AG10803 (cell line): ENCODE measurements at places on chromosomes 5 and 9.

DNA sequence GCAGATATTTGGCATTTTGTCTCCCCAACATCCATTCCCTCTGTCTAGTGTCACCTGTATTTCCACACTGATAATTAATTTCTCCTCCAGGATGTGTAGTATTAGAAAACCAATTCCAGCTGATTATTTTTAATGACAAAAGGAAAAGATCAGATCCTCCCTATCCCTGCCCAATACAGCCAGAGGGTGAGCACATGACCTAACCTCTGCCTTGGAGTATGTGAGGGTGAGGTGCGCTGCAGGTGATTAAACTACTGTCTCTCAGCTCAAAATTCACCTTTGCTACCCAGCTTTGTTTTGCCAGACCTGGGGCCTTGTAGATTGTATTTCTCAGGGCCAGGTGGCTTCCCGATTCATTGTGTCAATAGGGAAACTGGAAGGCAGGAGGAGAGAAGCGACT lies 402.1 kb downstream of the PRELID2 start:
- DNase-seq = no peak

GRCh38 chr9:16180546-16180945 lies 627.7 kb downstream of the CCDC171 start:
- DNase-seq = peak; percentile 71

- DNase-seq = peak; percentile 93
Observed at GRCh38 chr5:37615184-37615583, 224.7 kb downstream of the GDNF start.

DNA sequence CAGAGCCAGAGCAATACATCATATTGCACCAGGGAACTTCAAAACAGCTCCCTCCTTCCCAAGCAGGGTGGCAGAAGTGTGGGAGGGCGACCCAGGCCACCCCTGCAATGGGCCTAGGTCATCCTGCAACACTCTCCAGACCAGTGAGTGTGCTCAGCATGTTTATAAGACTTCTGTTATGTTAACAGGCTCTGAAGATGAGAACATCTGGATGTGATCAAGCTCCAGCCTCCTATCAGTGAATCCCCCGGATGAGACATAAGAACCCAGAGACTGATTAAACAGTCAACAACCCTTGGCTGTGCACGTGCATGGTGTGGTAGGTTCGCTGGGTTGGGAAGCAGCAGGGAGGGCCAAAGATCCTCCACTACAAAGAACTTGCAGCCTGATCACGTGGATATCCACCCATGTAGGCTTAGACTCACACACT lies 63.3 kb downstream of the ABCA1 start:
- peak; percentile 77 for DNase-seq

- DNase-seq = peak; percentile 54
Observed at GRCh38 chr5:173645437-173645807, 29.0 kb upstream of the BOD1 start.

DNA sequence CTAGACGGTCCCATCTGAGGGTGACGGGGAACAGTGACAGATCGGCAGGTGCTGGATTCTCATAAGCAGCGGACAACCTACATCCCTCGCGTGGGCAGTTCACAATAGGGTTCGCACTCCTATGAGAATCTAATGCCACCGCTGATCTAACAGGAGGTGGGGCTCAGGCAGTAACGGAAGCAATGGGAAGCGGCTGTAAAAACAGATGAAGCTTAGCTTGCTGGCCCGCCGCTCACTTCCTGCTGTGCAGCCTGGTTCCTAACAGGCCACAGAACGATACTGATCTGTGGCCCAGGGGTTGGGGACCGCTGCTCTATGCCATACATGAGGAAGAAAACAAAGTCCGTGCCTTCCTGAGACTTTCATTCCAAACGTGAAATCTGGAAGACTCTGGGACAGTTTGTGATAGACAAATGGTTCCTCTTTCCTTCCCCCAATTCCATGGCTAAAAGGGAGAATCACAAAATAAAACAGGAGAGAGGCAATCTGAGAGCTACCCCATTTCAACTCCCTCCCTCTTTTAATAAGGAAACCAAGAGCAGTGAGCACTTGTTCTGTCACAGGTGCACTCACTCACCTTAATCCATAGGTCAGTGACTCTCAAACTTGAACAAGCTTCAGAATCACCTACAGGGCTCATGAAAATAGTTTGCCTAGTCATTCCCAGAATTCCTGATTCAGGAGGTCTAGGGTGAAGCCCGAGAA lies 12.1 kb downstream of the PDCL start:
- no peak for DNase-seq

DNA sequence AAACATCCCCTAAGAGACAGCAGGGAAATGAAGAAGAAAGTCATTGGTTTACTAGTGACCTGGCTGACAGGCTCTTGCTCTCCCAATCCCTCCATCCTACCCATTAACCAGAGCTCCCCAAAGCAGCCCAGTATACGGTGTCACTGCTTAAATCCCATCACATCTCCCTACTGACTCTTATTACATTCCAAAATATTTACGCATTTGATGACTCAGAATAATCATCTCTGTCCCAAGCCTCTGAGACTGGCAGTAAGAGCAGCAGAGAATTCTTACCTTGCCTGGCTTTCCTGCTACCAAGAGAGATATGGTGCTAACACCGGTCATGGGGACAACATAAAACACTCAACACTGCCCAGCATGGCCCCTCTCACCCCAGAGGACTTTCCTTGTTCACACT lies 20.2 kb upstream of the WHRN start:
- peak; percentile 71 for DNase-seq

DNA sequence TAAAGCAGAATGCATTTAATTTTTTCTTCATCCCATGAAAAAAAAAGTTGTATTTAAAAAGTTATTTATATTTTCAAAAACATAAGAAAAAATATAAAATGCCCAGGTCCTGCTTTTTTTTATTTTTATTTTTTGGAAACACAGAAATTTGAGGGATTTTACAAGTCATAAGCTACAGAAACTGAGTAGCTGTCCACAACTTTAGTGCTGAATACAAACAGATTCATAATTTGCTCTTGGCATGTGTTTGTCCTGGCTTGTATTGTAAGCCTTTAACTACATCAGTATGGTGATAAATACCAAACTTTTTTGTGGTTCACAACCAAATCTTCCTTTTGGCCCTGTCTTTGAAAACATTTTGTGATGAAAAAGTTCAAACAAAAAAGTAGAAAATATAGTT lies 7.5 kb upstream of the PLCXD3 start:
- DNase-seq = peak; percentile 7

- DNase-seq = no peak
Observed at GRCh38 chr9:125545845-125546244, 161.2 kb downstream of the MAPKAP1 start.
